ENCODE measurements at places on chromosomes 1 and 21. TPM values are rescaled to one million over a fixed set of nuclear protein-coding genes. Genes with fewer than 3 reads are reported as not detected.

DNA sequence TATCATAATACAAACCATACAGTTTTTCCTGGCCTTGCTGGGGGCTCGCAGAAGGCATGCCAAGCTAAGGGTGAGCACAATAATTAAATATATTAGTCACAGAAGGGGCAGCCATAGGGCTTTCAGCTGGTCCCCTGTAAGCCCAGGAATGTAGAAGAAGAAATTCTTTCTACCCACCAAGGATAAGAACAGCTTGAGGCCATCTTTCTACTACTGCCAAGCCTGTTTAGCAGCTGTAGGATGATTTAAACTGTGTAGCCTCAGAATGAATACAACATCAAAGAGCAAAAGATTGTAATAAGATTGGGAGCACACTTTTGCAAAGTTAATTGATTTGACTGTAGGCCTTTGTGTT is 171.5 kb downstream of the LRRC7 start:
- no peak for DNase-seq

LRRC7 gene
- total RNA-seq = 4.2 TPM

KRTAP19-1 gene
- total RNA-seq = not detected

DNA sequence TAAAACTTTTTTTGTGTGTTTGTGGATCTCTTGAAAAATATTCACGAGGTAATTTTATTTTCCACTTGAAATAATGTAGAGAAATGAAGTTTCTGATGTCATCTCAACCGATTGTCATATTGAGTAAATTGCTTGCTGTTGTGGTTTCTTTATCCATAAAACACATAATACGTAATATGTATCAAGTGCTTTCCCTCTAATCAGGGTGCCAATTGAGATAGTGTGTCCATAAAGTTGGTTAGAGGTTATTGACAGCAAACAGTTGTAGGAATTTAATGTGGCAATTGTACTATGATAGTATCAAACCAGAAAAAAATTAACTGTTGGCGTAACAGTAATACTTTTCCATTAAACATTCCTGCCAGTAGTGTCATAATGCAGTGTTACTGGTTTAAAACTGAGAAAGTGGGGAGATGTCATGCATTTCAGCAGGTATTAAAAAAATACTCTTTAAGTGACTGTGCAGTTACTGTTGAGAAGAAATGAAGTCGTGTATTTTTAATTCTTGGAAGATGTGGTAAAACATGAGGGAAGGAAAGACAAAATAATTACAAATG is 38.3 kb downstream of the USP25 start:
- DNase-seq = no peak

- DNase-seq = no peak
These were observed 62.5 kb downstream of the TRIM33 start for GRCh38 chr1:114448370-114449036.

PKP1 gene
- 0.83 TPM for total RNA-seq

KCNJ15 gene
- 2.3 TPM for total RNA-seq

GRCh38 chr1:39134768-39135333 is 69.6 kb upstream of the MACF1 start:
- DNase-seq = no peak

DNA sequence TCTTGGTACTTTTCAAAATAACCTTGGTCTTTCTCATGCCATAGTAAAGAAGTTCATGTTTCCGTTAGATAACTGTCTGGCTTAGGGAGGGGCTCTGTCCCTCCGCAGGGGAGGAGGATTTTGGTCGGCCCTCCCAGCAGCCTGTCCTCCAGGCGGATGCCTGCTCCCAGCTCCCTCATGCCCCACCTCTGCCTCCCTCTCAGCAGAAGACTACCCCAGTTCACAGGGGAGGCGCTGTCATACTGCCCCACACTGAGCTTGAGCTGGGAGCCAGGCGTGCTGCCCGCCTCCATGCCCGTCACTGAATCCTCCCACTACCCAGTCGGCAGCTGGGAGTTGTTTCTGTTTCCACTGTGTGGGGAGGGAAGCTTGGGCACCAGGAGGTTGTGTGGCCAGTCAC is 127.3 kb downstream of the CAMTA1 start:
- no peak for DNase-seq

DNA sequence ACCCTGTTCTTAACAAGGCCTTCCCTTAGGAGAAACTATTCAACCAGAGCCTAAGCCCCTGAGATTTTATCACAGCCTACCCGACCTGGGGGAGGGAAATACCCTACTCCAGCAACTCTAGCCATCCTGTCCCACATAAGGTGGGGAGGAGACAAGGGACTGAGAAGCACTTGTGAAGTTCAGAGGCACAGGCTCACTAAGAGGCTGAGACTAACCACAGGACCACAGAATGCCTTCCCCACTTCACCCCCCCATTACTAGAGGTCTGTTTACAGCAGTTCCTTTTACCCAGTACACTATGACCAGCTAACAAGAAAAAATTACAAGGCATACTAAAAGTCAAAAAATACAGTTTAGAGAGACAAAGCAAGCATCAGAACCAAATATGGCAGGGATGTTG is 86.8 kb downstream of the TEX35 start:
- no peak for DNase-seq

- DNase-seq = no peak
These were observed 554.2 kb downstream of the NUF2 start for GRCh38 chr1:163875927-163876320.

DNA sequence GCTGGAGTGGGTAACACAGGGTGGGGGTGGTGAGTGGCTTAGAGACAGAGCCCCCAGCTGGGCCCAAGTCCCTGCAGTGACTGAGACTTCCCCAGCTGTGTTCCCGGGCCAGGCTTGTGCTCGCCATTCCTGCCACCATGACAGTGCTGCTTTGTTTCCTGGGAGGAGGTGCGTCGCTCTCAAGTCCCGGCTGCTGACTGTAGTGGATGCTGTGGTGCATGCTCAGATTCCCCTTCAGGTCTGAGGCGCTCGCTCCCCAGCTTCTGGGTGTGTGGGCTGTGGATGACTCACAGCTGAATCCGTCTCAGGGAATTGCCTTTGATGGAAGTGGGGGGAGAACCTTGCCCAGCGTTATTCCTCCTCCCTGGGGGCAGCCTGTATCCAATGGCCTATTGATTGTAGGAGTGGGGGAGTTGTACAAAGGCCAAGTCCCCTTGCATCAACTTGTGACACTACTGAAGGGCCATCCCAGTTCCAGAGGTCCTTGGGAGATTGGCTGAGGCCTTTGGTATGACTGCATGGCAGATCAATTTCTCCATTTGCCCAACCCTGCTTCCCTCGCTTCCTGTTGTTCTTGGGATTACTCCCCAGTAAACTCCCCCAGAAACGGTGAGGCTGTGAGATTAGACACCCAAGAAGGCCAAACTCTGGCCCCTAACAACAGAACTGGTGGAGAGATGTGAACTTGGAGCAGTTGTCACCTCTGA is 17.8 kb upstream of the POU3F1 start:
- no peak for DNase-seq

DNA sequence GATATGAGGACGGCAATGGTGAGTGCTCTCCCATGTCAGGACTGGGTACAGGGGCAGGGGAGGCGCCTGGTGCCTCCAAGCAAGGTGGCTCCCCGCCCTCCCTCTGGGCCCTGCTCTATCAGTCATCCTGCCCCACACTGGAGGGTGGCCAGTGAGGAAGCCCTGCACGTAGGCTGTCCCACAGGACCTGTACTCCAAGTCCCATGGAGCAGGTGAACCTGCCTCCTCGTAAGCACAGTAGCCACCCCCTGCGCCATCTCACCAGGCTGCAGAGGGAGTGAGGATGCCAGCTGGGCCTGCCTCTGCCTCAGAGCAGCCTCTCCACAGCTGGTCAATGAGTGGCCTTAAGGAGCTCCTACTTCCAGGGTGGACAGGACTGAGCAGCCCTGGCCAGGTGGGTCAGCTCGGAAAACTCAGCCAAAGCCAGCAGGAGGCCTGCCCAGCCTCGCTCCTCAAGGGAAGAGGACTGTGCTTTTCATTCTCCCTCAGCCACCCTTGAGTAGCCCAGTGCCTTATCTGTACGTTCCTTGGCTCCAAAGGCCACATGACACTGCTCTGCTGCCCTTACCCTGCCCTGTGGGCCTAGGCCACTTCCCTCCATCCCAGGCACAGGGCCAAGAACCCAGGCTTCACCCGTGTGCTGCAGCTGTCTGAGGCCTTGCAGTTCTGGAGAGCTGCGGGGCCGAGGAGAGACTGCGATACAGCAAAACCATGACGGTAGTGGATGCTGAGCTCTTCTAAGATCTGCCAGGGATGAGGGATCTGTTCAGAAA is 39.6 kb downstream of the SLC45A1 start:
- DNase-seq = no peak

WDR64 gene
- total RNA-seq = not detected

GRCh38 chr21:17576080-17576835 is 36.4 kb downstream of the BTG3 start:
- no peak for DNase-seq

DNA sequence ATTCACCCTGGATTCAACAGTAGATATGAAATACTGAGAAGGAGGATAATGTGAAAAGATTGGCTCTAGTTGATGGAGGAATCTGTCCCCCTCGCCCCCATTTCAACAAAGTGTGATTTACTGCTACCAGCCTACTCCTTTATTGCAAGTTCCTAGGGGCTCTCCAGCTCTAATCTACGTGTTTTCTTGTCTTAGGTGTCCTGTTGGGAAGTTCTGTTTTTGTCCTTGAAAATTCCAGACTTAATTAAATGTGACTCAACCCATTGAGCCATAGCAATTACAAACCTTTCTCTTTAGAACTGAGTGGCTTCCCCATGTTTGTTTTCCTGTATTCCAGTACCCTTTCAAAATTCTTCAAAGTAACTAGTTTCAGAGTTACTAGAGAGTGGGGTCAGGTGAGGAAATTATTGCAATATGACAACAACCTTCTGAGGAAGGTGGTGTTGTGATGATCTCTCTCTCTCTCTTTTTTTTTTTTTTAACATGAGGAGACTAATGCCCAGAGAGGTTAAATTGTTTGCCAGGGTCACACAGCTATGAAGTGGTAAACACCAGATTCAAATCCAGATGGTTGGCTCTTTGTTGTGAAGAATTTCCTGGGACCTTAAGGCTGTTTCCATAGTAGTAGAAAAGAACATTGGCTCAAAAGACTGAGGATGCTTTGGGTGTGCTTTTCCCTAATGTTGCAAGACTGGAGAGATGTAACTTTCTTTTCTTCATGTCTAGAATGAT is 3.5 kb downstream of the RGL1 start:
- DNase-seq = no peak

NPL gene
- 25.2 TPM for total RNA-seq
